ENCODE measurements at places on chromosomes 11 and 22. TPM values are rescaled to one million over a fixed set of nuclear protein-coding genes. Genes with fewer than 3 reads are reported as not detected.

Gene CHADL
- 12.3 TPM for total RNA-seq

GRCh38 chr22:19868333-19868732 lies 13.7 kb upstream of the GNB1L start:
- no peak for DNase-seq

DNA sequence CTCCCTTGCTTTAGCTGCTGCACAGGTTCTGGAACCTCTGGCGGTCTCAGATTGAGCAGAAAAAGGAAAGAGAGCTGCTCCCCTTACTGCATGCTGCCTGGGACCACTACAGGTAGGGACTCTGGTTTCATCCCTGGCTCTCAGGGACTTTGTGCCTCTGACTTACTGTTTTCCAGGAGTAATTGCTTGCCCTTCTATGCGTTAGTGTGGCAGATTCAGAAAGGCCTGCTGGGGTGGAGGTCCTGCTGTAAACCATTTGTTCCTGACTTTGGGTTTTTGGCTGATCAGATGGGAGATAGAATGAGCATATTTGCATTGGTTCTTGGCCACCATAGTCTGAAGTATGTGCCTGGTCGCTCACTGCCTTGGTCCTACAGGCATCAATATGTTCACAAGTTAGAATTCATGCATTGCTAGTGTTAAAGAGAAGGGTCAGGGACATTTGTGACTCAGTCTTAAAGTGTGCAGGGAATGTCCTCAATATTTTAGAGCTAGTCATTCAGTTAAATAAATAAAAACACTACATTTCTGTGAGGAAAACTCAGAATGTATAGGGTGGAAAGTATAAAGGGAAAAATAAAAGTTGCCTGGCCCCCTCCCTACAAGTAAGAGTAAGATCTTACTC lies 78.0 kb downstream of the PISD start:
- DNase-seq = no peak

DNA sequence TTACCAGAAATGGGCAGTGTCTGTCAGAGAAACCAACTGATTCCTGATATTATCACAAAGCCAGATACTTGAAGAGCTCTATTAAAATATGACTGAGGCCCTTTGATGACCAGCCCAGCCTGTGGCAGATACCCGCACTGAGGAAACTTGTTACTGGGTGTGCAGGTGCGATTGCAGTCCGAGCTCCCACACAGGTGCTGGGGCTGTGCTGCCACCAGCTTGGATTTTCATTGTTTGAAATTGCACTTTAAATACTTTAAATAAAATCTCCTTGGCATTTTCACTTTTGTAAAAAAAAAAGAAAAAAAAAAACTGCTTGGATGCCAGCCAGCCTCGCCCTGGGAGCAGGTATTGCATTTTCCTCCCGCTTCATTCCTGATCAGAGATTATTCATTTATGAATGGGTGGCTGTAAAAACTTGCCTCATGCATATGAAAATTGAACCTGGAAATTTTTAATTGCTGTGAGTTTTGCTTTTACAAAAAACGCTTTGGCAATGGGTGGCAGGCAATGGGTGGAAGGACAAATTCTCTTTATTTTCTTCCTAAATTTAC lies 21.2 kb downstream of the EHF start:
- no peak for DNase-seq

DNA sequence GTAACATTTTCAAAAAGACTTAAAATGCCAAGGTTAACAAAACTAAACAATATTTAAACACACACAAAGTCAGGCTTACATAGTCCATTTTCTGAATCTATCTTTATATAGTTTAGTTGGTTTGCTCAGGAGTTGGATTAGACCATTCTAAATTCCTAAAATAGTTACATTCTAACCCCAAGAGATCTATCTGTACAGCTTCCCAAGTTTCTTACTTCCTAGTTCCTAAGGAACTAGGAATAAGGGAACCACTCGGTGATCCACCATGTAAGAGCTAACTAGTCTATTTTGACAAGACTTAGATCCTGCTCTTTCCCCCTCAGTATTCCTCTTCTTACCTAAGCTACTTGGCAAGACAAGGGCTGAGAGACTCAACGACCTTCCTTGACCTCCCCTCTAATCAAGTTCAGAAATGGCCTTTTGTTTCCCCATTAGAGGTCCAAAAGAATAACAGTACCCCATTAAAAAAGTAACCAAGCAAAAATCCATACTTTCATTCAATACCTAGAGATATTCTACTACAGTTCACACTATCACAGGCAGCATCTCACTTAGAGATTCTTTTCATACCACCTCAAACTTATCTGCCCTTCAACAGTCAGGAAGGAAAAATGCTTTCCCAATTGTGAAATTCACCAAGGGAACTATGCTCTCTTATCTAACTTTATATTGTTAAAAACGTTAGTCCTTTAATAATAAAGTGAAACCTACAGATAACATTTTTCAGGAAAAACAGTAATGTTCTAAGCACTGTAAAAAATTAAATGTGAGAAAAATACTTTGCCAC lies 253.1 kb downstream of the TTC28 start:
- DNase-seq = no peak

Gene YPEL4
- 4.0 TPM for total RNA-seq
